ENCODE measurements at places on chromosomes 13 and 19.

DNA sequence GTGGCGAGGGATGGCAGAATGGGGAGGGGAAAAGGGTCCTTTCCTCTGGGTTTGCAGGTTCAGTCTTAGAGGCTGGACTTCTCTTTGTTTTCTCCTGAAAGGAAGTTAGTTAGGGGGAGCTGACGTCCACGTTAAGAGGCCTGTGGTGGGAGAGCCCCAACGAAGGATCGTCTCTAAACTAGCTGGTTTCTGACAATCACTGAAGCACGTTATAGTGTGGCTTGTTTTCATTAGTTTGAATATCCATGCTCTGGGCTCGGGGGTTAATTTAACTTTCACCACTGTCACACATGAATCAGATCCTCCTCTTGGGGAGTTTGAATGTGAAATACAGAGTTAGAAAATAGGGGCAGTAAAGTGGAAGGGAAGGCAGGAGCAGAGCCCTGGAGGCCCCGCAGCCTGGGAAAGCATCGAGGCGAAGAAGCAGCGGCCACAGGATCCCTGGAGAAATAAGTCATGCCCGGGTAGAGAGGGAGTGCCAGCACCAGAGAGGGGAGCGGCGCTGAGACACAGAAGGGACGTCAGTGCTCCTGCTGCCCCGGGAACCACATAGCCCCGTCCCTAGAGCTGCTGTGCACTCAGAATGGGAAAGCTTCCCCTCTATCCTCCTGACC is 31.1 kb upstream of the AMER2 start:
- no peak for DNase-seq

DNA sequence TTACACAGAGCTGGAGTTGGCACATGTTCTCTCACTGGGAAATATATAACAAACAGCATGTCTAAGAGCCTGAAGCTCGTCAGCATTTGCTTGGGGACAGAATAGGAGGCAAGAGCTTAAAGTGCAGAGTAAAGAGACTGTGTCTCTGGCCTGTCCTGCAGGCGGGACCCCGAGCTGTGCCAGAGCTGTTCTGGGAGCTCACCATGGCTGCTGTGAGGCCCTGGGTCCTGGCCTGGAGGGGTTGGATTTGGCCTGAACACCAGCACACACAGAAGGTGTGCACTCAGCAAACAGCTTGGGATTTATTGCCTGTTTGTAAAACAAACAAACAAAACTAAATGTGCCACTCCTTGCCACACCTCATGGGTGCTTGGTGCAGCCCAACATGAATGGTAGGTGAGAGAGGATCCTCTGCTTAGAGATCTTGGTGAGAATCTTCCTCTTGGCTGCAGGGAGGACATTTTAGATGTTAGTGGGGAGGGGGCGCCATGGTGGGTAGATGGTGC is 60.9 kb downstream of the ERICH6B start:
- DNase-seq = no peak

- DNase-seq = no peak
Measured at GRCh38 chr13:71610876-71611275, 256.1 kb downstream of the DACH1 start.

- DNase-seq = no peak
Measured at GRCh38 chr13:99018418-99019180, 40.7 kb upstream of the DOCK9 start.

DNA sequence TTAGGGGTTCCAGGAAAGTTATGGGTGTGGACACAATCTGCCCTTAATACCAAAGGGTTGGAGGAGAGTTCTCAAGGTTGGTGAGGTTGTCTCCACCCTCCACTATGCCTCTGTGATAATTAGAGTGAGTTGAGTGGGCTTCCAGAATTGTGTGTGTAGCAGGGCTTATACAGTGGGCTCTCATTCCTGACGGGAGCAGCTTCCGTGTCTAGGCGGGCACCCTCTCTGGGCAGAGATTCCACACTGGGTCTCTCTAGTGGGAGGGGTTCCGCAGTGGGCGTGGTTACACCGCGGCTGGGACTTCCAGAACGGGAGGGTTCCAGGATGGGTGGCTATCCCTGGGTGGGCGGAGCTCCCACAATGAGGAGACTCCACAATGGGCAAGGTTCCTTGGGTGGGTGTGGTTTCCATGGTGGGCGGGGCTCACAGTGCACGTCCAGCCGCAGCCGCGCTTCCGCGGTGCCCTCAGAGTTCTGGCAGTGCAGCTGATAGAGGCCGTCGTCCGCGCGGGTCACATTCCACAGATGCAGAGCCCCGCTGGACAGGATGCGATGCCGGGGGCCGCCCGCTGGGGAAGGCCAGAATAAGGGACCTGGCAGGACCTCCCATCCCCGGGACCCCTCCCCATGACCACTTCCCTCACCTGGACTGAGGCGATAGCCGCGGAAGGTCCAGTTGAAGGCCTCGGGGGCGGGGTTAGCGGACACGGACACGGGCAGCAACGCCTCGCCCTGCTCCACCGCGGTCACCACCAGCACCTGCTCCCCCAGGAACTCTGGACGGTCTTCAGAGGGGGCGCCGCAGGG is 8.4 kb downstream of the NPHS1 start:
- DNase-seq = no peak
